LoVo (cell line): ENCODE measurements at places on chromosomes 1 and 21.

- DNase-seq, result no peak
Measured at GRCh38 chr1:233530665-233531386, 83.1 kb upstream of the KCNK1 start.

DNA sequence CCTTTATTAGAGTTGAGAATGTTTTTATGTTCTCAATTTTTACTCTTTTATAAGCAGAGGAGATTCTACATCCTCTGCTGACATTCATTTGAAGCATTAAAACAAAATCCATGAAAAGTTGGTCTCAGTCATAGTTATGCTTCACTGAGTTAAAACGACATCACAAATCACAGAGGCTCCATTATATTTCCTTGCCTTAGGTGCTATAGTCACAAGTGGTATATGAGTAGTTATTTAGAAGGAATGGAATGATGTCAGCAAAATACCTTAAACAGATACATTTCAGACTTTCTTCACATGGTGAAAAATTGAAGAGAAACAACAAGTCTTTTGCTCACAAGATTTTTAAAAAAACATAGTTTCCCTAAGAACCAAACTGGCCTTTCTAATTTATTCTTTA lies 11.7 kb upstream of the METTL13 start:
- DNase-seq, result no peak

- DNase-seq, result no peak
Measured at GRCh38 chr1:225349826-225350225, 78.0 kb downstream of the LBR start.

- no peak for DNase-seq
Measured at GRCh38 chr1:81121306-81121705, 679.4 kb upstream of the ADGRL2 start.

GRCh38 chr1:75264112-75264511 lies 129.9 kb downstream of the LHX8 start:
- DNase-seq, result no peak

DNA sequence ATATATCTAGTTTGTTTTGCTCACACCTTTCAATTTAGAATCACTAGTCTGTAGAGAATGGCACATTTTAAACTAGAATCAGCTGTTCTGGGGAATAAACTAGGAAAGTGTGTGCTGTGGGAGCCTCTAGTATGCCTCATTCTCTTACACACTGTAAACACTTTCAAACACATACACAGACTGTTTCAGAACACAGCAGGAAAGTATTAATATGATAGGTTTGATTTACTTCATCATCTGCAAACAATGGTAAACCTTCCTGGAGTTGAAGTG lies 67.1 kb upstream of the ABCG1 start:
- no peak for DNase-seq

DNA sequence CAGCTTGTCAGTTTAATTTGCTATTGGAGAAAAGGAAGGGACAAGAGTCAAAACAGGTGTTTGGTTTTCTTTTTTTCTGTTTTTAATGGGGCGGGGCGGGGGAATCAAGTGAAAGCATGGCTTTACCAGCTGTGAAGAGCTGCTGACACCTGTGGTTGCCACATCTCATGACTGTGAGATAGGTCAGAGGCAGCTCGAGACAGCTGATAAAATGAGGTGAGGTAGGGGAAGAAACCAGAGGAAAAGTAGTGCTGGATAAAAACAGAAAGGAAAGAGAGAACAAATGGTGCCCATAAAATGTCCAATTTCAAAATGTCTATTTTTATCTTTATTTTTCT lies 272.3 kb downstream of the NEGR1 start:
- DNase-seq, result no peak

- no peak for DNase-seq
Measured at GRCh38 chr21:44401386-44402160, 48.2 kb downstream of the TRPM2 start.

DNA sequence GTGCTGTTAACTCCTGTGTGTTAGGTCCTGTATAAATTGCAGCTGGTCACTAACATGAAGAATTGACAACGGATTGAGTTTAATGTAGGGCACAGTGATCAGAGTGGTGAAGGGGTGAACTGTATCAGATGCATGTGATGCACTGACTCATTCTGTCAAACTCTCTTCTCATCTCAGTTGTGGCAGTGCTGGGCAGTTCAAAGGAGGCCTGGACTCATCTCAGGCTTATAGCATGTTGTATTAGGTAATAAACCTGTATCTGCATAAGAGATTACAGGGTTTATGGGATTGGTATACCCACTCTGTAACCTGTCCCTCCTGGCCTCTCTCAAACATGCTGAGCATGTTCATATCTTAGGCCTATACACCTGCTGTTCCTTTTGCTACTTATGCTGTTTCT lies 12.4 kb upstream of the GBP3 start:
- no peak for DNase-seq

DNA sequence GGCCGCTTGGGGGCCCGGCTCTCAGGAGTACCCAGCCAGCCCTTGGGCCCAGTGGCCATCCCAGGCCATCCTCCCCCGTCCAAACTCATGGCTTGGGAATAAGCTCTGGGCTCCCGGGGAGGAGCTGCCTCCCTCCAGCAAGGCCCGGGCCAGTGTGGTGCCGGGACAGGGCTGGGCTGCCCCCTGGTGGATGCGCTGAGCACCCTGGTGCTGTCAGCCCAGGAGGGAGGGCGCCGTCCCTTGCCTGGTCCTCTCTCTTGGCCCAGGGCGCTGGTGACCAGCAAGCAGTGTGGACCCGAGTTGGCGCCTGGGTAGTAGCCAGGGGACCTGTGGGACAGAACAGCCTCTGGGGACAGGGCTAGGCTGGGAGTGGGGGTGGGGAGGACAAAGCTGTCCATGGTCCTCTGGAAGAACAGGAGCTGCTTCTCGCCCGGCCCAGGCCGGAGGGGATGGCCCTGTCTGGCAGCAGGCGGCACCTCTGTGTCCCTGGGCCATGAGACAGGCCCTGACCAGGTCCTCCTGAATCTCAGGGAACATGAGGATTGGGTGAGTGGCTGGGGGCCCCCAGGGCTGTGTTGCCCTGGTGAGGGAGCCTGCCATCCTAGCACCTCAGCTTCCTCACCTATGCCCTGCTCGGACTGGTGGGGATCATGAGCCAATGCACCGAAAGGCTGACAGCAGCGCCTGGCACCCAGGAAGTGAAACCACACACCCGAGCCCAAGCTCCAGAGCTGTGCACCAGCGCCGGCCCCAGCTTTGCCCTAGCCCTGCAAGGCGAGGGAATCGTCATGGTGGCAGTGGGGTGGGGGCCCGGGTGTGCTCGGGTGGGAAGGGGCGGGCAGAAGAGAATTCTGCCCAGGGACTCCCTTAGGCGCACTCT lies 9.4 kb downstream of the MORN1 start:
- DNase-seq, result peak; percentile 20

DNA sequence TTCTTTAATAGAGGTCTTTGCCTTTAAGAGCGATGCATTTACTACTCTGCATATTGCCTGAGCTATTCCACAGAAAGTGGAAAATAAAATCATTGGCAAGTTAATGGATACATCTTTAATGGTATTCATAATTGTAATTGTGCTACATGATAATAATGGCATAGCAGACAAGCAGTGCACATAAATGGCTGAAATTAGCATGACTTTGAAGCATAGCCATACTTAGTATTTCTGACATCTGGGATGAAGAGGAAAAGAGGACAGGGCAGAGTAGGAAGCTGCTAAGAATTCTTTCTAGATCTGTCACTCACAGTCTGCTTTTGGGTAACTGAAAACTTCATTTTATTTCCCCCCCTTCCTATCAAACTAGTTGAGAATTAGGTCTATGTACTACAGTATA lies 195.0 kb upstream of the NRIP1 start:
- no peak for DNase-seq

- no peak for DNase-seq
Measured at GRCh38 chr1:213678753-213679152, 309.0 kb upstream of the PROX1 start.

- DNase-seq, result no peak
Measured at GRCh38 chr1:87061742-87062156, 147.3 kb downstream of the HS2ST1 start.

DNA sequence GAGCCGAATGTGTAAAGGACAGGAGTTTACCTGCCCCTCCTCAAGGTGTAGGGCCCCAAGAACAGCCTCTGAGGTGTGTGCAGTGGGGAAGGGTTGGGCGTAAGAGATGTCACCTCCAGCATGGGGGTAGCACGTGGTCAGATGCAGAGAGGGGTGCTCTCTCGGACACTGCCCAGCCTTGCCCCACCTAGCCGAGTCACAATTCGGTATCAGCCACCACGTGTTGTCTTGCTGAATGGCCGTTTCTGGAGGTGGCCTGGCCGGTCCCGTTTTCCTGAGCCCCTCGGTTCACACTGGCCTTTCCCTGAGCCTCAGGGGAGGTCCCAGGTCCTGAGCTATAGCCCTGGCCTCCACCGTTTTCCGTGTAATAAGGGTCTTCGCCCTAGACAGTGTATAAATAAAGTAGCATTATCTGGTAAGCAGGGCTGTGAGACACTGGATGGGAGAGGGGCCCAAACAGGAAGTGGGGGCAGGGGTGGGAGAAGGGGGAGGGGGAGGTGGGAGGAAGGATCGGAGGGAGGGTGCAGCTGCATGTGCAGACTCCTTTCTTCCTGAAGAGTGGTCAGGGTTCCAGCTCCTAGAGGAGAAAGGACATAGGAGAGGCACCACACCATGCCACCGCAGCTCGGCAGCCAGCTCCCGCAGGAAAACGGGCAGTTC lies 23.3 kb downstream of the CD34 start:
- DNase-seq, result no peak

DNA sequence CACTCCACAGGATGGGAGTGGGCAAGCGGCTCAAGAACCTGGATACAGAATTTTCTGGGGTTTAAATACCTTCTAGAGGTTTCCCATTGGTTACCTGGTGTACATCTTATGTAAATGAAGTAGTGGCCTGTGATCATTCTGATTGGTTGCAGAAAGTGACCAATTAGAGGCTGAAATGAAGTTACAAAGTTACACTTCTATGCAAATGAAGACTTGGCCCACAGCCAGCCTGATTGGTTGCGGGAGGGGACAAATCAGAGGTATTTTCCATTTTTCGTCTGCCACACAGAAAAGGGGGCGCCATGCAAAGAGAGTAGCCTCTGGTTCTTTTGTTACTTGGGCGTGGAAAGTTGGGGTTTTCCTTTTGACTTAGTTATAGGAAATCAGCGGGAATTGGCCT lies 8.9 kb downstream of the KCNAB2 start:
- DNase-seq, result no peak

- no peak for DNase-seq
Measured at GRCh38 chr21:45111703-45112102, 37.3 kb downstream of the ADARB1 start.

DNA sequence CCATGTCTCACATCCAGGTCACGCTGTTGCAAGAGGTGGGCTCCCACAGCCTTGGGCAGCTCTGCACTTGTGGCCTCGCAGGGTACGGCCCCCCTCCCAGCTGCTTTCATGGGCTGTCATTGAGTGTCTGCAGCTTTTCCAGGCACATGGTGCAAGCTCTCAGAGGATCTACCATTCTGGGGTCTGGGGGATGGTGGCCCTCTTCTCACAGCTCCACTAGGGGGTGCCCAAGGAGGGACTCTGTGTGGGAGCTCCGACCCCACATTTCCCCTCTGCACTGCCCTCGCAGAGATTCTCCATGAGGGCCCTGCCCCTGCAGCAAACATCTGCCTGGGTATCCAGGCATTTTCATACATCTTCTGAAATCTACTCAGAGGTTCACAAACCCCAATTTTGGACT lies 219.4 kb downstream of the LRRC7 start:
- no peak for DNase-seq

GRCh38 chr21:43917515-43918384 lies 52.7 kb downstream of the AGPAT3 start:
- DNase-seq, result peak; percentile 10

- no peak for DNase-seq
Measured at GRCh38 chr1:88451856-88452255, 232.2 kb upstream of the PKN2 start.

GRCh38 chr1:11168731-11169130 lies 20.4 kb upstream of the ANGPTL7 start:
- DNase-seq, result no peak

GRCh38 chr1:225813214-225813964 lies 3.5 kb downstream of the EPHX1 start:
- no peak for DNase-seq

DNA sequence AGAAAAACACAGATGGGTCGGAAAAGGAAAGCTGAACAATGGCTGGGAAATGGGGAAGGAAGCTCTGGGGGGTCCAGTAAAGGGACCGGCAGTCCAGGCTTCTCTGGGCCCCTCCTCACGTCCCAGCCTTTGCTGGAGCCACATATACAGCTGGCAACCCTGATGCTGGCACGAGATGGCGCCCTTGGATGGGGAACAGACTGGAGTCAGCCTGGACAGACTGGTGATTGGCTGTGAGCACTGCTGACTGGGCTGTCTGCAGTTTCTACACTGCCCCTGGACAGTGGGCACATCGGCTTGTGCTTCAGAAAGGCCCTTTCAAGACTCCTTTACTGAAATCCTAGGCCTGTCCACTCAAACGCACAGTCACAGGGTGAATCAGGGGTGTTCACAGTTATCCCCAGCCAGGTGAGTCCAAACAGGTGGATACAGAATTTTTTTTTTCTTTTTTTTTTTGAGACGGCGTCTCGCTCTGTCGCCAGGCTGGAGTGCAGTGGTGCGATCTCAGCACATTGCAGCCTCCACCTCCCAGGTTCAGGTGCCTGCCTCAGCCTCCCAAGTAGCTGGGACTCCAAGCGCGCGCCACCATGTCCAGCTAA lies 31.1 kb upstream of the ZBTB40 start:
- peak; percentile 59 for DNase-seq
